ENCODE measurements at places on chromosomes 7 and 10.

GRCh38 chr7:95517458-95517857 lies 31.7 kb downstream of the ASB4 start:
- DNase-seq = no peak

DNA sequence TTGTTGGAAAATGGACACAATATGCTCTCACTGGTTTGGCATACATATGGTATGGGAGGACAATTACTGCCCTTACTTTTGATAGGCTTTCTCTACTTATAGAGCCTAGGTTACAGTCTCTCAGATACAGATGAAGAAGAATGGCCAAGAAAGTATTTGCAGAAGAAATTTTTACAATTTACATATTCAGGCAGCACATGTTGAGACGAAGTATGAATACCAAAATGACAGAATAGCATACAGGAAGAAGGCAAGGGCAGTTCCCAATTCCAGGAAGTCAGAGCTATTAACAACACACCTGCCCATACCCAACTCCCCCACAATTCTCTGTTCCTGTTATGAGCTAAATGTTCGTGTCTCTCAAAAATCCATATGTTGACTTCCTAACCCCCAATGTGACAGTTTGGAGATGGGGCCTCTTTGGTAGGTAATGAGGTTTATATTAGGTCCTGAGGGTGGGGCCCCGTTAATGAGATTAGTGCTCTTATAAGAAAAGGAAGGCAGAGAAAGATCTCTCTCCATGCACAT lies 67.8 kb downstream of the DOCK4 start:
- DNase-seq = no peak

GRCh38 chr7:75987026-75987804 lies 7.2 kb downstream of the TMEM120A start:
- no peak for DNase-seq

DNA sequence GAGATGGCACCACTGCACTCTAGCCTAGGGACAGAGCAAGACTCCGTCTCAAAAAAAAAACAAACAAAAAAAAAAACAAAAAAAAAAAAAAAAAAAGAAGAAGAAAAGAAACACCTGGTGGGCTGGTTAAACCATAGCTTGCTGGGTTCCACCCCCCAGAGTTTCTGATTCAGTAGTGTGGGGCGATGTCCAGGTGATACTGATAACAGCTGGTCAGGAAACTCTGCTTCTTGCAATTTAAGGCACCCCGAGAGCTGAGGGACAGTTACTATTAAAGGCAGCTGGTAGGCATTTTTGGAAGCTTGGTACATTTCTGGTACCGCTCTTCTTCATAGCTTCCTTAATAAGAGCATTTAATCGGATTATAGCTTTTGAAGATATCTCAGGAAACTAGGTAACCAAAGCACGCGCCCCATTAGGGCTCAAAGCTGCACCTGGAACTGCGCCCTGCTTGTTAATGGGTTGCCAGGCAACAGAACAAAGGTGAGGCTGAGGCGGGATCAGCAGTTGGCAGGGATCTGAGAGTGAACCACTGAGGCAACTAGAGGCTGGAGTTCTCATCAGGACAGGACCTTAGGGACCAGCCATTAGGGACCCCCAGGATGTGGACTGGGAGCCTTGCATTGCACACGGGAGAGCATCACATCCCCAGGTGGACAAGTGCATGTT lies 6.5 kb upstream of the SDK1 start:
- DNase-seq = no peak

DNA sequence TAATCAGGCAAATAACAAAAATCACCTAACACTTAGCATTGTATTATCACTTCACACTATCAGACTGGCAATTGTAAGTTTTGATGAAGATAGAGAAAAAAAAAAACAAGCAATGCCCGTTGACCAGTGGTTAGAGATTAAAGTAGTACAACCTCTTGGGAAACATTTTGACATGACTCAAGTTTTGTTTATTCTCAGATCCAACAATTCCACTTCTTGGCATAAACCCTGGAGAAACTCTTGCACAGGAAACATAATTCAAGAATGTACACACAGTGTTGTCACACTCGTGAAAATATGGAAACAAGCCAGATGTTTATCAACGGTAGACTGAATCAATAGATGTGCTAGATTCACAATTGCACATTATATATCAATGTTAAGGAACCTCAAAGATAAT lies 37.2 kb downstream of the FRMD4A start:
- no peak for DNase-seq

GRCh38 chr10:100993986-100994708 lies 5.5 kb upstream of the LZTS2 start:
- DNase-seq = no peak

GRCh38 chr10:69107699-69108098 lies 16.3 kb upstream of the VPS26A start:
- no peak for DNase-seq

DNA sequence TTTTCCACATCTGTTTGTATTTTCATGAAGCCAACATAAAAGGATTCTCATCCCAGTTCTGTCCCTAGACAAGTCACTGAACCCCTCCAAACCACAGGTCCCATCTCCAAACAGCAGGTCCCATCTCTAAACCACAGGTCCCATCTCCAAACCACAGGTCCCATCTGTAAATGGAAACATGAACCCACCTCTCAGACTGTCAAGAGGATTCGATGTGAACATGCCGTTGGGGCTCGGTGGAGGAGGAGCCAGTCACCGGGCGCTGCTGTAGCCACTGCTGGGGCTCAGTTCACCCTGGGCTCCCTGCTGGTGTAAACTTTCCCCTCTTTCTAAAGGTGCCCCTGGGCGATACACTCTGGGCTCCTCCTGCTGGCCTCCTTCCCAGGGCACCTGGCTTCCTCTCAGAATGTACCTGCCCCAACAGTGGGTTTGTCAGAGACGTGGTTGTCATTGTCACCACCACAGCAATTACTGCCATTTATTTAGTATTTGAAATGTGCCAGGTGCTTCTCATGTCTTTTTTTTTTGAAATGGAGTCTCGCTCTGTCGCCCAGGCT lies 13.0 kb downstream of the LHPP start:
- no peak for DNase-seq

- DNase-seq = peak; percentile 46
Measured at GRCh38 chr7:116534790-116535189, 10.0 kb downstream of the CAV1 start.

GRCh38 chr7:148056406-148056805 lies 534.2 kb upstream of the C7orf33 start:
- DNase-seq = no peak

DNA sequence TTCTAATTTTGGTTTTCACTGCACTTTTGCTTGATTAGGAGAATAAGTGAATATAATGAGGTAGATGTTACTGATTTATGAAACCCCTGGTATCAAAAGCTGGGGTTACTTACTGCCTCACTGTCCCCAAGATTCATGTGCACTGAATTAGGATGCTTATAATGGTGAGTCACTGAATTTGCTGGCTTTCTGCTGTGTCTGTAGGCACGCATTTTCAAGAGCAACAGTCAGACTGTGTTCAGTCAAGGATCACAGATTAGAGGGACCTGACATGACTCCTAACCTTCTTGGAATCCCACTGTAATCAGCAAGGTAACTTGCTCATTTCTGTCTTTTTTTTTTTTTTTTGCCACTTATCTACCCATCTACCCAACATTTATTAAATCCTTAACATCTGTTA lies 59.7 kb downstream of the GPR85 start:
- peak; percentile 3 for DNase-seq
